ENCODE measurements at places on chromosomes 4 and X. TPM values are rescaled to one million over a fixed set of nuclear protein-coding genes. Genes with fewer than 3 reads are reported as not detected.

DNA sequence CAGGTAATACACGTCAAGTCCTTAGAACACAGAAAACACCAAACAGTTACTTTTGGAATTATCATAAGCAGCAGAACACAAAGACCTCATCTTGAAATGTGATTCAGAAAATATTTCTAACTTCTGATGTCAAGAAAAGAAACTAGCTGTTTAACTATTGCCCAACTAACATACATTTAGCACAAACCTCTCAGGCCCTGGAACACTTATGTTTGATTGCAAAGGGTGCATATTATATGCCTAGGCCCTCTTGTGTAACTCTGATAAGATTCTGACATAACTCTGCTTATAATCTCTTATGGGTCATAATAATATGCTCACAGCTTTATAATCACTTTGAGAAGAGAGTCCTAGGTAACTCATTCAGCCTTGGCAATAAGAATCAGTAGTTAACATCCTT is 62.6 kb downstream of the TBC1D9 start:
- H3K27me3 ChIP-seq, result no peaks in the 10 kb centered on the region
- no peak overlapping the region for H3K27ac ChIP-seq
- no peaks in the 10 kb centered on the region for H3K36me3 ChIP-seq
- no peak overlapping the region for H3K4me3 ChIP-seq
- DNase-seq, result no peak
- no peaks in the 10 kb centered on the region for H3K4me1 ChIP-seq

GRCh38 chr4:16259889-16260246 is 33.6 kb upstream of the TAPT1 start:
- H3K36me3 ChIP-seq, result no peaks in the 10 kb centered on the region
- no peak overlapping the region for H3K27ac ChIP-seq
- H3K27me3 ChIP-seq, result no peaks in the 10 kb centered on the region
- no peak overlapping the region for H3K4me3 ChIP-seq

- H3K4me1 ChIP-seq, result no peaks in the 10 kb centered on the region
- no peak overlapping the region for H3K27ac ChIP-seq
- H3K36me3 ChIP-seq, result no peaks in the 10 kb centered on the region
- no peak overlapping the region for H3K4me3 ChIP-seq
- DNase-seq, result no peak
Measured at GRCh38 chr4:98963538-98964433, 31.7 kb upstream of the METAP1 start.

DNA sequence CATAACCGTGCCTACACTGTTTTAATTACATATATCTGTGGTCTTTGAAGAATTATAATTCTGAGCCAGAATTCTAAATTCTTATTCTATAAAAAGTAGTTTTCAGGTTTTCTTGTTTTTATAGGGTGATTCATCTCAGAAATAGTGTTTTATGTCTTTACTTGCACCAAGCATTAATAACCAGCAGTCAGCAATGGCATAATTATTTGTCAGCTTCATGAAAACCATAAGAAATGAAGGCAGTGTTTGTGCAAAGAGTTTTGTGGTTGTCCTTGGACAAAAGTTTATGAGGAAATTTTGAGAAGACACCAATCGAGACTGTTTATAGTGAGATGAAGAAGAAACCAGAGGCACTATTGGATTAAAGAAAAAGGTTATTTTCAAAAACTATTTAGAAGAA is 37.2 kb downstream of the EDNRA start:
- no peaks in the 10 kb centered on the region for H3K27me3 ChIP-seq
- DNase-seq, result no peak
- H3K36me3 ChIP-seq, result no peaks in the 10 kb centered on the region
- no peak overlapping the region for H3K27ac ChIP-seq
- no peak overlapping the region for H3K4me3 ChIP-seq

Gene RS1
- not detected for total RNA-seq
